Erythroblast (primary cell): ENCODE measurements at places on chromosomes 12 and 14.

DNA sequence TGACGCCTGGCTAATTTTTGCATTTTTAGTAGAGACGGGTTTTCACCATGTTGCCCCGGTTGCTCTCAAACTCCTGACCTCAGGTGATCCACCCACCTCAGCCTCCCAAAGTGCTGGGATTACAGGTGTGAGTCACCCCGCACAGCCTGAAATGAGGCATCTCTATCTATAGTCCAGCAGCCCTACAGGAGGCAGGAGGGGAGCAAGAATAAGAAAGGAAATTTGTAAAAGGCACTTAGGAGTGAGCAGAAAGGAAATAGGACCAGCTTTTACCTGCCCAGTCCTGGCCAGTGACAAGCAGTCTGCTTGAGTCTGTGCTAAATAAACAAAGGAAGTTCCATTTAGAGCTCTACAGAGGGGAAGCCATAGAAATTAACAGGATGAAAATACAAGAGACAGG lies 15.0 kb upstream of the PSMA6 start:
- no peak for DNase-seq

GRCh38 chr14:49550286-49551184 lies 35.6 kb downstream of the RPS29 start:
- DNase-seq = no peak

DNA sequence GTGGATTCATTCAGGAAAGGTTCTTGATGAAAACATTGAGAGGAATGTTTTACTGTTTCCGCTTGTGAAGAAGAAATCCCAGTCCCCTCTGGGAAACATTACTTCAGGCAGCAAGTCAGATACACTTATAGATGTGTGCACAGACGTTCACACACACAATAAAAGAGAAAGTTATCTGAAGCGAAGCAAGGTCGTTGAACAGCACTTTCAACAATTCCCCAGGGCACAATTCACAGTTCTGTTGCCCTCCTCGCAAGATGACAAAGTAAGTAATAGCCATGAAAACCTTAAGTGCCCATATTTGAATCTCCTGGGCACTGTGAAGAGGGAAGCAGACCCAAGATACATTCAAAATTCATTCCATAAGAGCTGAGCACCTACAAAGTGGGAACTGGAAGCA lies 156.6 kb upstream of the CAND1 start:
- DNase-seq = no peak

GRCh38 chr14:100224229-100224866 lies 14.6 kb upstream of the YY1 start:
- DNase-seq = no peak

- DNase-seq = no peak
Measured at GRCh38 chr14:99354166-99354875, 82.3 kb upstream of the BCL11B start.

DNA sequence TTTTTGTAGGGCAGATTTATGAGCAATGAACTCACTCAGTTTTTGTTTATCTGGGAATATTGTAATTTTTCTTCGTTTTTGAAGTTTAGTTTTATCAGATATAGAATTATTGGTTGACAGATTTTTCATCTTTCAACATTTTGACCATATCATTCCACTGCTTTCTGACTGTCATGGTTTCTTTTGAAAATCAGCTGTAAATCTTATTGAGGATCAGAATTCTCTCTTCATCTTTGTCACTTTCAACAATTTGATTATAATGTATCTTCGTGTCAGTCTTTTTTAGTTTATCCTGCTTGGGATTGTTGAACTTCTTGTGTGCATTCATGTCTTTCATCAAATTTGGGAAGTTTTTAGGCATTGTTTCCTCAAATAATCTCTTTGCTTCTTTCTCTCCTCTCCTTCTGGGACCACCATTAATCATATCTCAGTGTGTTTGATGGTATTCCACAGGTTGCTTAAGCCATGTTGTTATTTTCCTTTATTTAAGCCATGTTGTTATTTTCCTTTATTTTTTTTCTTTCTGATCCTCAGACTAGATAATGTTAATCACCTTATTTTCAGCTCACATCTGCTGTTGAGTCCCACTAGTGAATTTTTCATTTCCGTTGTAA lies 229.7 kb upstream of the GARIN2 start:
- no peak for DNase-seq

DNA sequence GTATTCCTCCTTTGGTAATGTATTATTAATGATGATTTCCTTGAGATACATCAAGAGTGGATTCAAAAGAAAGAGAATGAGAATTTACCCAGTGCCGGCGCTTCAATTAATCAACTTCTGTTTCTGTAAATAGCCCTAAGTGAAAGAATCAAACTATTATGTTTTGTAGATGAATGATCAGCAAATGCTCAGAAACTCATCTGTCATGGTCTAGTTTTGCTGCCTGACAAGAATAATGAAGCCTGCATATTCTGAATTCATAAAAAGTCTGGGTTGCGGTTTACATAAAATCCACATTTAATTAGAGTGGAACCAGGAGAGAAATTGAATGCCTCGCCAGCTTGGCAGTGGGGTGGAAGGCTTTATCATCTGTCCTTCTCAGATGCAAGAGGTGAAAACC lies 325.3 kb downstream of the GALC start:
- no peak for DNase-seq

GRCh38 chr12:74129702-74130101 lies 407.9 kb upstream of the ATXN7L3B start:
- no peak for DNase-seq

GRCh38 chr14:91925001-91925726 lies 22.3 kb downstream of the FBLN5 start:
- no peak for DNase-seq

GRCh38 chr12:129234209-129234608 lies 380.9 kb downstream of the GLT1D1 start:
- no peak for DNase-seq

DNA sequence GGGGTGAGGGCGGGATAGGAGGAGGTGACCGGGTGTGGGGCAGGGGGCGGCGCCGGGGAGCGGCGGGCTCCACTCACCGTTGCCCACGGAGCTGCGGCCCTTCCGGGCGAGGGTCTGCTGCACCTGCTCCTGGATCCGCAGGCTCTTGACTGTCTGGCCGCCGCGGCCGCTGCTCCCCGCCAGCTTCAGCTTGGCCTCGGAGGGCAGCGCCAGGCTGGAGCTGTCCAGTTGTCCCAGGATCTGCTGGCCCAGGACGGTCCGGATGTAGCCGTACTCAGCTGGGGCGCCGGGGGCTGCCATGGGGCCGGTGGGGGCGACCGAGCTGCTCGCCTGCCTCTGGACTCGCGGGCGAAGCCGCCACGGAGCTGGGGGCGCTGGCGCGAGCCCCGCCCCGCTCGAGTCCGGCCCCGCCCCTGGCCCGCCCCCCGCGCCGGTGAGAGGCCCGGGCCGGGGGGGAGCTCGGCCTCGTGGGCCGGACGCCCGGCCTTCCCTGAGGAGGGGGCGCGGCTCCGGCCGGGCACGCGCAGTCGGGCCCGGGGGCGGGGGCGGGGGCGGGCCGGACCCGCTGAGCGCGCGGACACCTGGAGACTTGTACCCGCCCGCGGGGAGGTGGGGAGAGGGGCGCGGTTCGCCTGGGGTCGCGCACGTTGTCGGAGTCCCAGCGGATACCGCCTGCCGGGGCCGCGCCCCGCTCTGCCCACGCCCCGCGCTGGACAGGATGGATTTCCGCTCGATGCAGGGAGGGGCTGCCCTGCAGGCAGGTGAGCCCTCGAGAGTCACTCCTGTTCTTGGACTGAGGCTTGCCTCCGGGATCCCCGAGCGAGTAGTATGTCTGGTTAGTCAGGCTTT lies at the start of gene PKP2:
PKP2 (minus strand) TSS at position 346 of the 849 bp plus-strand sequence; CDS start at position 300, 46 bp downstream.
- DNase-seq = peak; percentile 7

DNA sequence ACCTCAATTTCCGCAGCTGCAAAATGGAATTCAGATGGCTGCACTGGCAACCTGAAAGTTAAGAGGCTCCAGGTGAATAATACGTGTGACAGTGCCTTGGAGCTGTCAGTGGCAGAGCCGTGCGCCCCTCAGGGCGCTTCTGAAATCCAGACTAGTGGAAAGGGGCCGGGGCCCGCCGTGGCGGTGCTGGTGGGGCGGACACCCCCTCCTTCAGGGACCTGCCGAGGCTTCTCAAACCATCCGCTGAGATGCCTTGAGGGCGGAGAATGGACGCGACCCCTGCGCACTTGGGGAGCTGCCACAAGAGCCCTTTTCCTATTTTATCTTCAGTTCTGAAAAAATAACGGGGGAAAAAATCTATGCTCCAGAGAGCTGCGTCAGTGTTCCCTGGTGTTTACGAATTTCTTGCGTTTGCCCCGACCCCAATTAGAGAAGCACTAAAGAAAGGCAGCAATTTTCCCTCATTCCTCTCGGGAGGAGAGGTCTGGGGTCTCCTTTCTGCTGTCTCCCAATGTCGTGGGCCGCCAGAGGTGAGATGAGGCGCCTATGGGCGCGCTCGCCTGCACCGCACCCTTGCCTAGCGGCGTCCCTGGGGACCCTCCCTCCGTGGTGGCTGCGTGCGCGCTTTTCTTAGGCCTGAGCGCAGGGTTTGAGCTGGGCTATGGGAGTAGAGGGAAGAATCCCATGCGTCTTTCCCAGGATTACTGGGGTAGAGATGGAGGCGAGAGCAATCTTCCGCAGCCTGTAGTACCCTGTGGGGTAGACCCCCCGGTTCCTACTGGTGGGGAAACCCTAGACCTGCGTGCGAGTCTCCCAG lies 2.2 kb downstream of the NOS1 start:
- DNase-seq = no peak

GRCh38 chr14:30443368-30444007 lies 115.5 kb upstream of the G2E3 start:
- DNase-seq = peak; percentile 12

DNA sequence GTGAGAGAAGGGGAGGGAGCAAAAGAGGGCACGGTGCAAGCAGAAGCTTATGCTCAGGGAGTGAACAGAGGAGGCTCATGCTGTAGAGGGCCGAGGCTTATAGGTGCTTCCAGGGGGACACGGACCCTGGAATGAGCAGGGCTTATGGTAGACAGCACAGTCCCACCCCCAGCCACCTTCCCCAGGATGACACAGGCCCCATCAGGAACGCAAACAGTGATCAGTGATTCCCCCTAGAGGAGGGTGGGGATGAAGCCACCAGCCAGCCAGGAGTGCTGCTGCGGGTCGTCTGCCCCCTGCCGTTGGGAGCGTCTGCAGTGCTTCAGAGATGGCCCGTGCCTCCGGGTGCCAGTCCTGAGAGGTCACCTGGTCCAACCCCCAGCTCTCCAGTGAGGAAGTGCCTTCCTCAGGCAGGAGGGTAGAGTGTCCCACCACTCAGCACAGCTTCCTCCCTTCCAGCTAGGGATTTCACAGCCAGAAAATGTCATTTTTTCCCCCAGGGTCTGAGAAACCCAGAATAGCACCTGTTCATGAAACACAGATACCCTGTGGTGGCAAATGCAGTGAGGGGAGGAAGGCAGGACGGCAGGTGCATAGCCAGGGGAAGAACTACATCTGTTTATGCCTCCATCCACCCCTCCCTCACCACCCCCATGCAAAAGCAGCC lies 60.7 kb downstream of the SLC6A12 start:
- DNase-seq = peak; percentile 66

DNA sequence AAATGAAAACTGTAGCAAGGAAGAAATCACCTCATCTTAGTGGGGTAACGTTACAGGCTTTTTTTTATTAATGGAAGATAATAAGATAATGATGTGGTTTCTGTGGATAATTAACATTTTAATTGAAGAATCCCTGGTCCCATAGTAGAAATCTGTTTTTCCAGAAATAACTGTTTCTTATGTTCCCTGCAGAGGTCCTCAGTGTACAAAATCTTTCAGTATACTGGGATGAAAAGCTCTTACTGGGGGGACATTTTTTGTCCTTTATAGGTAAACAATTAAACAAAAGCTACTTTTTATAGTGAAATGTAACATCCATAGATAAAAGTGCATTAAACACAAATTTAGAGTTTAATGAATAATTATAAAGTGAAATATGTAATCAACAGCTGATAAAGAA lies 312.2 kb downstream of the ATXN7L3B start:
- DNase-seq = no peak

- peak; percentile 63 for DNase-seq
Measured at GRCh38 chr12:111635524-111635923, 36.4 kb upstream of the ATXN2 start.

GRCh38 chr14:77270361-77271112 lies 469 bp downstream of the NGB start:
- no peak for DNase-seq

- peak; percentile 75 for DNase-seq
Measured at GRCh38 chr14:49882826-49883694, 9.8 kb upstream of the ARF6 start.

GRCh38 chr12:2214411-2214810 lies 161.6 kb downstream of the CACNA1C start:
- no peak for DNase-seq

DNA sequence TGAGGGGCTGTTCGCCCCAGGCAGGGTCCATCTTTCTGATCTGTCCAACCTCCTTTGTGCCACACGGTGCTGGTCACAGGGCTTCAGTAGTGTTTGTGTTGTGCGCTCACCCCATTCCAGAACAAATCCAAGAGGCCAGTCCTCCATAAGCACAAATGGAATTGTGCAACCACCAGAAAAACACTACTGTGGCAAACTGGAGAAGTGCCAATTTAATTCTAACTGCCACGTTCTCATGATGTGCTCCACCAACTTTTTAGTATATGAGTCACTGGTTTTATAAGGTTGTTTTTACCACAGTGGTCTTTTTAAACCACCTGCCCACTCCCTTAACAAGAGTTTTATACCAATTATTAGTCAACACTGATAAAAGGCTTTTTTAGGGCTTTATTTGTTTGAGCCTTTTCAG lies 380.2 kb downstream of the NAV3 start:
- DNase-seq = no peak

DNA sequence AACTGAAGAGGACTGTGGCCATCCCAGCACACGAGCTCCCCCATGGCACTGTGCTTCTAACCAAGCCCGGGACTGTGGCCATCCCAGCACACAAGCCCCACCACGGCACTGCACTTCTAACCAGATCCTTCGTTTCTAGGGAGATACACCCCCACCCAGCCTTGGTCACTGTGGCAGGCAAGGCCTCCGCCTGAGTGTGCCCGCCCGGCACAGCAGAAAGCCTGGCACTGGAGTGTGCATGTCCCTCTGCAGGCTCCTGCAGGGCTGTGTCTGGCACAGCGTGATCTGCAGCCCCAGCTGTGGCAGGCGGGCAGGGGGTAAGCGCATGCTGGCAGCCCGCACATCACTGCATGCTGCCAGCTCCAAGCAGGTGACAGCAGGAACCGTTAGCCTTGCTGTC lies 49.8 kb downstream of the CCDC85C start:
- DNase-seq = no peak

- DNase-seq = no peak
Measured at GRCh38 chr12:19546027-19546426, 106.7 kb downstream of the AEBP2 start.

DNA sequence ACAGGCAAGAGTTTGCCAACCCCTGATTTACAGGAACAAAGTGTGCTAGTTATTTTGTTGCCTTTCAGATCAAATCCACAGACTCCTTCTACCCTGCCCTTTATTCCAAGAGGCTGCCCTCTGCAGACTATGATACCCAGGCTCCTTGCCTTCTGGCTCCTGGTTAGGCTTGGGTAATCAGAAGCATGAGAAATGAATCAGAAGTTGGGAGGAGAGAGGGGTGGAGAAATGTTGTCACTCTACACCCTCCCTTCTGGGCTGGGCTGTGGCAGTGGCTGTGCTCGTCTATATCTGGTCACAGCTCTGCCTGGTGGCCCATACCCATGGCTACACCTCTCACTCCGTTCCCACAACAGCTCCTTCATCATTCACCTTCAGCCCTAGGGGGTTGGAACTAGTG lies 204.6 kb upstream of the PLXNC1 start:
- peak; percentile 5 for DNase-seq

GRCh38 chr14:95876761-95877538 lies at the start of gene TUNAR:
Gene TUNAR (plus strand): TSS chr14:95876832.
- DNase-seq = no peak
